ENCODE measurements at places on chromosomes 3 and 15.

GRCh38 chr3:24521420-24522145 is 26.9 kb upstream of the THRB start:
- DNase-seq = no peak

GRCh38 chr3:122247825-122248185 is 64.3 kb downstream of the CASR start:
- no peak for DNase-seq

GRCh38 chr3:132038198-132038825 is 3.5 kb upstream of the CPNE4 start:
- DNase-seq = no peak

DNA sequence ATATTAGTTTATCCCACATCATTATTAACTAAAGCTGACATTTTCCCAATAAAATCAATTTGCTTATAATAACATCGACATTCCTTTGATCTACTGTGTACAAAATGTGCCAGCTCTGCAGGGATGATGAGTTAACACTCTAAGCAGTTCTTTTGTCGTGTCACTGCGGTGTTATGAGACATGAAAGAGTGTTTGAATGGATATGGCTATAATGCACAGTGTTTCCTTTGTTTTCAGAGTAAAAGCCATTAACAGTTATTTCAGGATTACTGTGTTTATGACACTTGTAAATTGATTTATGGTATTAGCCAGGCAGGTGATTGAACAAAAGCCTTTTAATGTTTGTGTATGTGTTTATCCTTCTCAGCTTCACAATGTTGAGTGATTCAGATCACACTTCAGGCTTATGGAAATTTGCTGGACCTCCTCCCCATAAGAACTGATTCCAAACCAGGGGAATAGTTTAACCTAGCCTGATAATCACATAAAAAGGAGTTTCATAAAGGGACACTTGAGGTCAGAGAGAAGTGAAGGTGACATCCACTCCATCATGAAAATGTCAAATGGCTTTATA is 115.7 kb downstream of the CHL1 start:
- no peak for DNase-seq

GRCh38 chr3:61223451-61223850 is 27.8 kb downstream of the FHIT start:
- DNase-seq = no peak

DNA sequence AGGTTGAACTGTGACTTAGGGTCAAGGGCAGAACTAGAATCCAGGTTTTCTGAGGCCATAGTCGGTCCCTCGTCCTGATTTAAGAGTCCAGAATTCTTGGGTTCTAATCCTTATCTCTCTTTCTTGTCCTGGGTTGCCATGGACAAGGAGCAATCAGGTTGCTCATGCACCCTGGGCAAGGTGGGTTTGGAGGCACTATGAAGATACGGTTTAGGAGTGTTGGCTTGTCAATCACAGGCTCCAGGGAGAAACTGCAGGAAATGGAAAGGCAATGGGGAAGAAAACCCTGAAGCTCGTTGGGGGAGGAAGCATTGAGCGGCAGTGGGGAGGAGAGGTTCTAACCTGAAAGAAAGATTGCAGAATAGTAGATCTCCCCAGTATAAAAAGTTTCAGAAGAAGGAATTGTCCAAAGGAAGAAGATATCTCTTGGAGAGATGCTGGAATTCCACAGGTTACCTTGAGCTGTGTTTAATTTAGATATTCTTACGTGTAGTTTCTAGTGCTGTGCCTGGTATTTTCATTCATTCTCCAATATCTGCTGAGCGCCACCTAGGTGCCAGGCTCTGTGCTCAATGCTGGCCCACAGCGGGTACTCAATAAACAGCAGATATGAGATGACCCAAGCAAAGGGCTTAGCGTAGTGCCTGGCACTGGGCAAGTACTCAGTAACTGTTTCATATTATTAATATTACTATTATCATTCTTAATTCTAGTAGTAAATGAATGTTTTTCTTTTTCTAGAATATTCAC is 2.0 kb downstream of the ACAN start:
- DNase-seq = no peak

DNA sequence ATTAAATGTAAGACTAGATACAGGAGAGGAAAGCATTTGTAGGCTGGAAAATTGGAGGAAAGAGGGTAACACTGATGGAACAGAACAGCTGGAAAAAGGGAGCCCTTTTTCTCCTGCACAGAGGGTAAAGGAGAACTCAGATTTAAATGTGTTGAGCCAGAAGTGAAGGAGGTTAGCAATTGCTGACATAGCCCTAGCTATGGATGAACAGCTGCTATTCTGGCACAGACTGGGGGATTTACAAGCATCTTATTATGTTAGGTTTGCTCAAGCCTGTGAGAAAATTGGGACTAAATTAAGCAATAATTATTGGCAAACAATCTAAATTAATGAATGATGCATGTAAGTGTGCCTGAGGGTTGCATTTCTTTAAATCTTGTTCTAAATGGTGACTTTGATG is 40.6 kb upstream of the PRR20G start:
- DNase-seq = no peak

DNA sequence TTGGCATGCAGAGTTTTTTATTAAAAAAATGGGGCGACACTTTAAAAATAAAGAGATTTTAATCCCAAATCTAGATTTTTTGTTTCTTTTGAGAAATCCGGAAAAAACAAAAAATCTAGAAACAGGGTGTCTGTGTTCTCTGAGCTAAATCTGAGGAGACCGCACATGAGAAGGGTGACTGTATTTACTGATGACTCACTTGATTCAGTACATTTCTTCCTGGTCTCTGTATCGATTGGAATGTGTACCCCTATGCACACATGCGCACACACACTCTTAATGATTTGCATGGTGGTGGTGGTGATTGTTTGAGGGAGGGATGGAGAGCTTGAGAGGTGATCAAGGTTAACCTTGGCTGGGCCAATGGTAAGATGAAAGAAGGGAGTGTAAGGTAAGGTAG is 443.1 kb upstream of the THRB start:
- DNase-seq = no peak

Measured in T-helper 22 cell (primary cell).